ENCODE measurements at places on chromosomes 2 and 18. TPM values are rescaled to one million over a fixed set of nuclear protein-coding genes. Genes with fewer than 3 reads are reported as not detected.

The LDLRAD4 gene
- total RNA-seq = not detected

The ANKRD30BL gene
- not detected for total RNA-seq

The SERPINB12 gene
- total RNA-seq = not detected

The LOXHD1 gene
- not detected for total RNA-seq

The CGREF1 gene
- not detected for total RNA-seq

The DHX57 gene
- 21.7 TPM for total RNA-seq

DNA sequence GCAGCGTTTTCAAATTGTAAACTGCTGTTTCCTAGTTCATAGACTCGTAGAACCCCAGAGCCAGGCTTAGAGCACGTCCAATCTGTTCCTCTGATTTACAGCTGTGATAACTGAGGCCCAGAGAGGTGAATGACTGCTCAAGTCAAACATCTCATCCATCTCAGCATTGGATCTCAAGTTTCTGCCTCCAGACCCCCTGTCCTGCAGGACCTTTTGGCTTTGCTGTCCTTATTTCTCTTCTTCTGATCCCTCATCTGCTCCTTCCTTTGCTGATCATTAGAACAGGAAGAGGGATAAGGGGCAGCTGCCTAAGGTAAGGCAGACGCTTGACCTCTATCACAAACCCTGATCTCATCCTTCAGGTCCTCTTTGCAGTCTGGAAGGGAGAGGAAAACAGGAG lies 58.5 kb upstream of the CREB1 start:
- H3K27me3 ChIP-seq = no peaks in the 10 kb centered on the region
- H3K36me3 ChIP-seq = no peaks in the 10 kb centered on the region
- no peak overlapping the region for H3K4me3 ChIP-seq
- peaks cover 61% of the 10 kb centered on the region for H3K4me1 ChIP-seq

DNA sequence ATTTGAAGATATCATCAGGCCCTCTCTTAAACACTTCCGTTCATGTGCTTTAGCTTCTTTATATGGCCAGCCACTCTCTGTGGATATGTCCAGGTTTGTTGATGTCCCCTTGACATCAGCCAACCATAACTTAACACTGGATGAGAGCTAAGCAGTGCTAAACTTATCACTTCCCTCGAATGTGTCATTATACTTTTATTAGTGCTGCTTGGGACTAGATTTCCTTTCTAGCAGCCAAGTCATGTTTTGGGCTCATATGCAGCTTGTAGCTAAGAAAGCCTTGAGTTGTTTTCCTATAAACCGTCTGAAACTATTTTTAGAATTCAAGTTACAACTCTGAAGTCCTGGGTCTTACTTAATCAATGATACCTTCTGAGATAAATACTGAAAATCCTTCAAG lies 144.8 kb upstream of the TNP1 start:
- H3K4me3 ChIP-seq = no peak overlapping the region
- peaks cover 19% of the 10 kb centered on the region for H3K27me3 ChIP-seq
- no peak overlapping the region for H3K27ac ChIP-seq
- no peaks in the 10 kb centered on the region for H3K36me3 ChIP-seq

GRCh38 chr2:204691911-204692510 lies 146.7 kb downstream of the PARD3B start:
- H3K27me3 ChIP-seq = no peaks in the 10 kb centered on the region
- DNase-seq = peak; percentile 83
- H3K4me1 ChIP-seq = peaks cover 41% of the 10 kb centered on the region
- no peak overlapping the region for H3K27ac ChIP-seq
- H3K4me3 ChIP-seq = no peak overlapping the region
- peaks cover 10% of the 10 kb centered on the region for H3K36me3 ChIP-seq

- H3K36me3 ChIP-seq = peaks cover 80% of the 10 kb centered on the region
- H3K27ac ChIP-seq = peak overlapping the region; percentile 75
- H3K4me3 ChIP-seq = no peak overlapping the region
Measured at GRCh38 chr2:160278101-160278878, 78.2 kb upstream of the ITGB6 start.

DNA sequence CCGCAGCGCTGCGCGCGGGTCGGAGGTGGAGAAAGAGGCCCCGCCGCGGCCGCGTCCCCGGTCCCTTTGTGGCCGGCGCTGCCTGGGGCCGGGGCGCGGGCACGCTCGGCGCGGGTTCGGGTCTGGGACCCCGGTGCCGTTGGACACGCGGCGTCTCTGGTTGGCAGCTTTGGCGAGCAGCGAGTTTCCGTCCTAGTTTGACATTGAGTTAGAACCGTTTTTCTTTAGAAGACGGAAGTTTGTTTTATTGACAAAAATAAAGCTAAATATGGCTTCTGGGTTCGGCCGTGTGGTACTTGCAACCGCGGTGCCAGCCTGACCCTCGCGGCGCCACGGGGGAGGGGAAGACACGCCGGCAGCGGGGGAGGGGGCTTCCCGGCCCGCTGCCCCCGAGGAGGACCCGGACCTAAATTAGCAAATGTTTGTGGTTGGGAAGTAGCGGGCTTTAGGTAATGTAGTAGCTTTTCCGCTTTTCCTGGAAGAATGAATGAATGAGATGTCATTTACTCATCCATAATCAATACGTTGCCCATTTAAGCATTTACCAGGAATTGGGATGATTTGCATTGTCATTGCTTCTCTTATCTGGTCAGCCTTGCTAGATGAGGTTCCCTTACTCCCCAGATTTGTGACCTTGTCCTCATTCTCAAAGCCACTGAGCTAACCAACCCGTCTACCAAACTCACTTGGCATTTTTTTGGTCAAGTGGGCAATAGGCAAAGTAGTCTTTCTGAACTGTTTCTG lies 530 bp downstream of the GALNT1 start:
- H3K36me3 ChIP-seq = peaks cover 6% of the 10 kb centered on the region
- peak overlapping the region; percentile 47 for H3K27ac ChIP-seq
- no peak for DNase-seq
- H3K4me1 ChIP-seq = peaks cover 15% of the 10 kb centered on the region

DNA sequence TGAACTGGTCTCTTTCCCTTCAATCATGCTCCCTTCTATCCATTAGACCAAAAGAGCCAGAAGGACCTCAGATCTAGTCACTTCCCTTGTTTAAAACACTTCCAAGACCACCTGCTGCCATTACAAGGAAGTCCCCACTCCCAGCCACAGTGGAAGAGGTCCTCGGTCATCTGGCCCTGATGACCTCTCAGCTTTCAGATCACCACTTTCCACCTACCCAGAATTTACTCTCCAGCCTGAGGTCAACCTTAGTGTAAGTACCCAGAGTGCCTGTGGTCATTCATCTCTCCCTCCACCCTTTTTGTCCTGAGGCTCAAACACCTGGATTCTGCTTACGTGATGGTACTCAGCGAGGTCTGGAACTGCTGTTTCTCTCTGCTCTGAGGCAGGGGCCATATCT lies 67.1 kb downstream of the MARCO start:
- DNase-seq = no peak
- H3K4me3 ChIP-seq = no peak overlapping the region
- H3K36me3 ChIP-seq = no peaks in the 10 kb centered on the region
- H3K4me1 ChIP-seq = no peaks in the 10 kb centered on the region
- no peak overlapping the region for H3K27ac ChIP-seq

GRCh38 chr18:72986103-72986502 lies 118.3 kb upstream of the NETO1 start:
- no peak overlapping the region for H3K27ac ChIP-seq
- no peaks in the 10 kb centered on the region for H3K27me3 ChIP-seq
- DNase-seq = no peak
- no peaks in the 10 kb centered on the region for H3K4me1 ChIP-seq
- no peak overlapping the region for H3K4me3 ChIP-seq

- no peaks in the 10 kb centered on the region for H3K27me3 ChIP-seq
- H3K4me3 ChIP-seq = no peak overlapping the region
- DNase-seq = no peak
Measured at GRCh38 chr2:16129716-16130540, 189.6 kb downstream of the MYCN start.

DNA sequence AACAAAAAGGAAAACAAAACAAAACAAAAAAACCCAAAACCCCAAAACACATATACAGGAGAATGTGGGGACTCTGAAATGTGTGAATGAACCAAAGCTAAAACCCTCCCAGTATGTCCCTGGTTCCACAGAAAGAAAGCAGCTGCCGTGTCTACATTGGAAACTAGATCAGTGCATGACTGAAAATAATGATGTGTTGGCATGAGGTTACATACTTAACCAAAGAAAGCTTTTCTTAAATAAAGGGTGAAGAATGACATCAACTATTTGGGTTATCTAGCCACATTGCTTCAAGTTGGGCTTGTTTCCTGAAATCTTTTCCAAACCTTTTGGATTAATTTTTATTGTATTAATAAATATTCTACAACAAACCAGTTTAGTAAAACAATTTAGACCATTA lies 91.9 kb upstream of the FN1 start:
- peaks cover 75% of the 10 kb centered on the region for H3K4me1 ChIP-seq
- peak overlapping the region; percentile 3 for H3K4me3 ChIP-seq
- peaks cover 2% of the 10 kb centered on the region for H3K27me3 ChIP-seq
- H3K27ac ChIP-seq = peak overlapping the region; percentile 89
- H3K36me3 ChIP-seq = peaks cover 14% of the 10 kb centered on the region

DNA sequence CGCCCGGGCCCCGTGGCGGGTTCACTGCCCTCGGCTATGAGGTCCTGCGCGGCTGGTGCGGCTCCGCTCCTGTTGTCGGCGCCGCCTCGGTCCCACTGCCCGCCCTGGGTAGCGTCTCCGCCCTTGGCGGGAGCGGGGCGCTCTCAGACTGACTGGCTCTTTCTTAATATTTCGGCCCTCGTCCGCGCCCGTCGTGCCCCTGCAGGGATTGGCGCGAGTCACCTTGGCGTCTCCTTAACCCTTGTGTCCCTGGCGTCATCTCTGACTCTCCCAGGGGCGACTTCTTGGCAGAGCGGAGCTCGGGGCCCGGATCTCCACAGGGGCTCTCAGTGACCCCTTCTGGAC lies 1.3 kb downstream of the PTMA start:
- H3K27ac ChIP-seq = peak overlapping the region; percentile 92
- DNase-seq = no peak
- H3K4me1 ChIP-seq = peaks cover 30% of the 10 kb centered on the region
- peaks cover 3% of the 10 kb centered on the region for H3K27me3 ChIP-seq

GRCh38 chr2:100283724-100284501 lies 38.4 kb downstream of the LONRF2 start:
- no peak overlapping the region for H3K4me3 ChIP-seq
- H3K27me3 ChIP-seq = peaks cover 26% of the 10 kb centered on the region
- H3K27ac ChIP-seq = no peak overlapping the region
- H3K36me3 ChIP-seq = no peaks in the 10 kb centered on the region

DNA sequence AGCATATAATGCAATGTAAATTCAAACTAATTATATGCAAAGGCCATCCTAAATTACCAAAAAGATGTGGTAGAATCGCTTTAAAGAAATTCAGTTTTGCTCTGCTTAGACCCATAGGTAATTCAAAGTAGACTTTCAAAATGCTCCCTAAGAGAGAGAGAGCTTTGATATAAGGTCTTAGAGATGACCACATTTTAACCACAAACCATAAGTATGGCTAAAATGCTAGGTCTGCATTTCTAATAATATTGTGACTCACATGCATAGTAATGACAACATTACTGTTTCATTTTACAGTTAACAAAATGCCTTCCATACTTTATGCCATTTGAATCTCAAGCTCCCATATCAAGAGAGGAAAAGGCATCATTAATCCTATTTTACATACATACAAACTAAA lies 144.5 kb downstream of the RAD51AP2 start:
- no peak overlapping the region for H3K27ac ChIP-seq
- H3K4me3 ChIP-seq = no peak overlapping the region
- DNase-seq = no peak
- H3K4me1 ChIP-seq = no peaks in the 10 kb centered on the region
- no peaks in the 10 kb centered on the region for H3K27me3 ChIP-seq

GRCh38 chr2:105814291-105814940 lies 69.7 kb downstream of the NCK2 start:
- H3K27ac ChIP-seq = no peak overlapping the region
- peaks cover 2% of the 10 kb centered on the region for H3K27me3 ChIP-seq
- peaks cover 9% of the 10 kb centered on the region for H3K36me3 ChIP-seq
- peaks cover 6% of the 10 kb centered on the region for H3K4me1 ChIP-seq

- no peak overlapping the region for H3K27ac ChIP-seq
- H3K36me3 ChIP-seq = no peaks in the 10 kb centered on the region
- DNase-seq = no peak
- H3K4me1 ChIP-seq = peaks cover 8% of the 10 kb centered on the region
Measured at GRCh38 chr2:10256515-10257031, 46.1 kb upstream of the HPCAL1 start.

GRCh38 chr18:48848641-48849143 lies 102.1 kb downstream of the SMAD7 start:
- H3K27me3 ChIP-seq = peaks cover 6% of the 10 kb centered on the region
- no peak overlapping the region for H3K4me3 ChIP-seq
- H3K27ac ChIP-seq = no peak overlapping the region
- H3K4me1 ChIP-seq = peaks cover 42% of the 10 kb centered on the region
- peaks cover 36% of the 10 kb centered on the region for H3K36me3 ChIP-seq

- H3K4me1 ChIP-seq = peaks cover 20% of the 10 kb centered on the region
- peaks cover 15% of the 10 kb centered on the region for H3K36me3 ChIP-seq
- no peak overlapping the region for H3K27ac ChIP-seq
- no peak overlapping the region for H3K4me3 ChIP-seq
Measured at GRCh38 chr2:162011706-162012564, 62.1 kb downstream of the DPP4 start.

DNA sequence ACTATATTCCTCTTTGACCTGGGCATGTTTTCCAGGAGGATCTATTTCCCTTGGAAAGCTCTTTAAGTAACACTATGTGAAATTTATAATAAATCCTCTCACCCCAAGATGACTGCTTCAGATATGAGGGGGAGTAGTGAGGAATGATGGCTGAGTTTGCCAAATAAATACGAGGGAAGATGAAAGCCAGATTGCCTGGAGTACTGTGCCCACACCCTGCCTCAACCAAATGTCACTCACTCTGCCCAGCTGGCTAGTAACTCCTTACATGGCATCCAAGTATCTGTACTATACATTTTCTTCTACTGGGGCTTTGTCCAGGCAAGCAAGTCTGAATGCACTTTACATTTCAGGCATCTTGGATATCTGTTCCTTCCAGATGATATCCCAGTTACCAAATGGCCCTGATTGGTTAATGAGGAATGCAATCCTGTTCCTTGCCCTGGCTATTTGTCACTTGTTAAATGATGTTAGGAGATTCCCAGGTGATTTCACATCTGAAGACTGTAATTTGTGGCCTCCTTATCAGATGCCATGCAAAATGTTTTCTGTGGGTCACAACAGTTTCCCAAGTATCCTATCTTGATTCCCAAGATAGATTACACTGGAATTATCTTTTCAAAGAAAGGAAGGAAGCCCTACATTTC lies 191.8 kb downstream of the IKZF2 start:
- no peak for DNase-seq
- peaks cover 42% of the 10 kb centered on the region for H3K4me1 ChIP-seq
- peak overlapping the region; percentile 83 for H3K27ac ChIP-seq
- no peak overlapping the region for H3K4me3 ChIP-seq
- H3K36me3 ChIP-seq = no peaks in the 10 kb centered on the region

DNA sequence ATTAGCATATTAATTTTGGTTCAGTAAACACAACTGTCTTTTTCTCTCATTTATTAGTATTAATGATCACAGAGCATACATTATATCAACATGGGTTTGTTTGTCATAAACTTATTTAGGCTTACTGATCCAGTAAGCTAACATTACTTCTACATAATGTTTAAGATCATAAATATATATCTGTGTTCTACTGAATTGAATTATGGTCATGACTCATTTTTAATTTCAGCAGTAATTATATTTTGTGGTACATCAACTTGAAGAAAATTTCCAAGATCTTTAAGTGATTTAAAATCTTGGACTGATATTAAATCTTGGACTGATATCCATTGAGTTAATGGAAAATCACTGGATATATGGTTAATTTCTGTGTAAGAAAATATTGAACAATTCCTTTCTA lies 111.7 kb downstream of the CALCRL start:
- no peaks in the 10 kb centered on the region for H3K36me3 ChIP-seq
- H3K4me3 ChIP-seq = no peak overlapping the region
- H3K27ac ChIP-seq = no peak overlapping the region

GRCh38 chr2:32810909-32811495 lies 135.8 kb upstream of the LTBP1 start:
- no peaks in the 10 kb centered on the region for H3K27me3 ChIP-seq
- H3K4me3 ChIP-seq = no peak overlapping the region
- DNase-seq = no peak
- H3K27ac ChIP-seq = no peak overlapping the region
- peaks cover 19% of the 10 kb centered on the region for H3K4me1 ChIP-seq

Data from HFFc6 (cell line).